CD8-positive, alpha-beta memory T cell (primary cell): ENCODE measurements at places on chromosomes 1 and 21. TPM values are rescaled to one million over a fixed set of nuclear protein-coding genes. Genes with fewer than 3 reads are reported as not detected.
A peak's percentile ranks its signal among the peaks of the same experiment; 100 is the strongest.

Gene BTBD8
- total RNA-seq = 1.4 TPM

- no peak for DNase-seq
- no peaks in the 10 kb centered on the region for H3K27me3 ChIP-seq
- H3K4me3 ChIP-seq = peak overlapping the region; percentile 80
- H3K36me3 ChIP-seq = no peaks in the 10 kb centered on the region
- peaks cover 14% of the 10 kb centered on the region for H3K4me1 ChIP-seq
Observed at GRCh38 chr1:161390559-161390858, 22.8 kb upstream of the CFAP126 start.

- no peak for DNase-seq
- no peak overlapping the region for H3K4me3 ChIP-seq
- H3K27me3 ChIP-seq = no peaks in the 10 kb centered on the region
Observed at GRCh38 chr1:246893191-246893939, 38.4 kb downstream of the AHCTF1 start.

Gene KCNJ9
- total RNA-seq = not detected

GRCh38 chr21:27425172-27425571, 458.3 kb upstream of the ADAMTS5 start:
- H3K4me1 ChIP-seq = no peaks in the 10 kb centered on the region
- DNase-seq = no peak
- H3K27me3 ChIP-seq = no peaks in the 10 kb centered on the region
- no peaks in the 10 kb centered on the region for H3K36me3 ChIP-seq
- no peak overlapping the region for H3K27ac ChIP-seq
